ENCODE measurements at places on chromosomes 4 and X.

DNA sequence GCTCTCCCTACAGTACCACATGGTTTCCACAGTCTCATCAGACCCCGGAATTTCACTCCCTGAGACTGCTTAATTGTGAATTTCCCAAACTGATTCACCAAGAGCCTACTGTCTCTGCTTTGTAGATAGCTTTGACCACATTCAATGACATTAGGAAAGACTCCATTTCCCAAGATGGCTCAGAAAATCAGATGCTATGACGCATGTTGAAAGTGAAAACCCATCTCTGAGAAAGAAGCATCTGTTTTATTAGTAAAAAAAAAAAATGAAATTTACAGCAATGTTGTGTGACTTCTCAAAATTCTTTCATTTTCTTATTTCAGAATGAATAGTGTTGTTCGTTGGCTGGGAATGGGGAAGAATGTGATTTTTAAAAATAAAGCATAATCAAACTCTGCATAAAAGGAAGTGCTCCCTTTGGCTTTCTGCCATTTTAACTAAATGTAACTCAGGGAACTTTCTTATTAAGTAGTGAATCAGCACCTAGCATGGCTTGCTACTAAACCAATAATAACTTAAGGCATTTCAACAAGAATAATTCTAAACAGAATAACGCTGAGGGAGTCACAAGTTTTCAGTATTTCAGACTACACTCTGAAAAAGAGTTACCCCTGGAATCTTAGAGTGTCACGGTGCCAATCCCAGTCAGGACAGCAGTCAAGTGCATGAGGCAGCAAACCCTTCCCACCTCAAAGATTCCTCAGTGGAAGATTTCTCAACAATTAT lies 97.4 kb upstream of the MYOZ2 start:
- no peak for DNase-seq

DNA sequence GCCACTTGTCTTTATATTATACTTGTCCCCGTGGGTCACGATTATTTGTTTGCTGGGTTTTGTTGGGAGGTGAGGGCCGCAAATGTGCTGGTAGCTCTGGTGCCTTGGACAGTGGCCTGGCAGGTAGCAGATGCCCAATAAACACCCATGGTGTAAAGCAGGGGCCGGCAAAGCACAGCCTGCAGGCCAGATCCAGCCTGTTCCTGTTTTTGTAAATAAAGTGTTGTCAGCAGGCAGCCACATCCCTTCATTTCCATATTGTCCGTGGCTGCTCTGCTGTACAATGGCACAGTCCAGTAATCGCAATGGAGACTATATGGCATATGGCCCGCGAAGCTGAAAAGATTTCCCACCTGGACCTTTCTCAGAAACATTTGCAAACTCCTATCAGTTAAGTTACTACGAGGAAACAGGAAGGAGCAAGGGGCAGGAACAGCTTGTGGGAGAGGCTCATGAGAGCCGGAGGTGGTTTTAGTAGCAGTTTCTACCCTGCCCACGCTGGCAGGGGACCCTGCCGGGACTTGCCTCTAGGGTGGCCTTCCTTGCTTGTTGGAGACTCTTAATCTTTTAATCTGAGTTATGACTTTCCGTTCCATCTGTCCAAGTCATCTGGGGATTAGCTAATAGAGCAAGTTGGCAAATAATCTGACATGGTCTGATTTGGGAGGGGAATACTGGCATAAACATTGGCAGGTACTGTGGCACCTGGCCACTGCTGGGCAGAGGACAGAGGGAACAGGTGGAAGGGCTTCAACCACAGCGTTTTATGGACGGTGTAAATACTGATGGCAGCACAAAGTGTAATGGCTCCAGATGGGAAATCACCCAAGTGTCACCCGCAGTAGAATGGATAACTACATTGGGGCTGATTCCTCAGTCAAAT lies 19.6 kb downstream of the CLCN4 start:
- no peak for DNase-seq

GRCh38 chr4:73740353-73740778 lies at the start of gene CXCL8:
Gene CXCL8 (plus strand): TSS chr4:73740569. CDS start chr4:73740659, 90 bp downstream.
- DNase-seq, result no peak

- no peak for DNase-seq
Measured at GRCh38 chr4:61245069-61245714, 45.1 kb downstream of the ADGRL3 start.

- no peak for DNase-seq
Measured at GRCh38 chr4:124903995-124904722, 191.6 kb upstream of the ANKRD50 start.

GRCh38 chrX:51893931-51894696 lies 691 bp downstream of the MAGED1 start:
- no peak for DNase-seq

- DNase-seq, result no peak
Measured at GRCh38 chr4:74858921-74859562, 64.7 kb upstream of the BTC start.
